ENCODE measurements at places on chromosomes 16 and 17. TPM values are rescaled to one million over a fixed set of nuclear protein-coding genes. Genes with fewer than 3 reads are reported as not detected.

ITGA2B gene
- total RNA-seq = 1.4 TPM

PRSS36 gene
- total RNA-seq = 9.8 TPM

SSTR5 gene
- total RNA-seq = not detected

WDR45B gene
- 65.3 TPM for total RNA-seq

SCGB1C2 gene
- total RNA-seq = not detected

ZNF469 gene
- 2.5 TPM for total RNA-seq

MYH8 gene
- total RNA-seq = not detected

CPSF4L gene
- 0.61 TPM for total RNA-seq

DNA sequence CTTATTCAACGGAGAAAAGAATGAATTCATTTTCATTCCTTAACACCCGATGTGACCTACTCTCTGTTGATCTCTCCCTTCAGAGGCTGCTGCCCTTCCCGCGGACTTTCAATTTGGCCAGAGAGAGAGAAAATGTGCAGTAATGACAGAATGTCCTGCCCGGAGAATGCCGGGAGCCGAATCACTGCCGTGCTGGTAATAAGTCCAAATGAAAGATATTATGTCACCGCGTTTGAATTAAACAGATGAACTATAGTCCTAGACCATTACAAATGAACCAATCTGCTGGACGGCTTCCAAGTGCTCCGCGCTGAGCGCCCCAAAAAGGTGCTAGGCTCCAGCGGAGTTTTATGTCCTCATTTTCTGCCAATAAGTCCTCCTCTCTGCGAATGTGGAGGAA lies 14.7 kb upstream of the C16orf82 start:
- no peak for DNase-seq

DNA sequence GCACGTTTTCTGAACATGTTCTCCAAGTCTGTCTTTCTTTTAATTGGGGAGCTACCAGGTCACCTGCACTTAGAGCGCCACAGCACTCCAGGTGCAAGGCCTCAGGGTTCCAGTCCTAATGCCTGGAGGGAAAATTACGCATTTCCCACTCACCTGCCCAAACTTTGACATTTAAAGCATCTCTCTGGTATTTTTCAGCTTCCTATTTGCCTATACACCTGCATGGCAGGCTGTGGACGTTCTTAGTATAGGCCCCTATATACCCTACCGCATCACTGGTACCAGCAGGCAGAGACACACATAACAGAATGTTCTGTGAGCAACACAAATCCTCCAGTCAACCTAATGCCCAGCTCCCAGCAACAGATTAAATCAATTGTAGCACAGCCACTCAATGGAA lies 213.3 kb downstream of the MRTFB start:
- DNase-seq = no peak

GRCh38 chr17:44315760-44316731 lies 7.6 kb downstream of the RUNDC3A start:
- DNase-seq = no peak

GRCh38 chr16:27383556-27384243 lies 18.3 kb upstream of the IL21R start:
- peak; percentile 79 for DNase-seq

DNA sequence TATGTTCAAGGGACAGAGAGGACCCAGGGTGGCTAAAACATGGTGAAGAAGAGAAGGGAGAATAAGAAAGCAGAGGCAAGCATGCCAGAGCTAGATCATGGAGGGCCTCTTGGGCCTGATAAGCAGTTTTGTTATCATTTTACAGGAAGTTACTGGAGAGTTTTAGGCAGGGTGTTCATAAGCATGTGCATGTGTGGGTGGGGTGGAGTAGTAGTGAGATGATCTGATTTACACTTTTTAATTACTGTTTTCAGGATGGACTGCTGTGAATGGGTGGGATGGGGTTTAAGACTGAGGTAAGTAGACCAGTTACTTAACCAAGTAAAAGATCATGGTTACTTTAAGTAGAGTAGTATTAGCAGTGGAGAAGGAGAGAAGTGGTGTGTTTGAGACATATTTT lies 173.6 kb downstream of the PHKB start:
- no peak for DNase-seq

DNA sequence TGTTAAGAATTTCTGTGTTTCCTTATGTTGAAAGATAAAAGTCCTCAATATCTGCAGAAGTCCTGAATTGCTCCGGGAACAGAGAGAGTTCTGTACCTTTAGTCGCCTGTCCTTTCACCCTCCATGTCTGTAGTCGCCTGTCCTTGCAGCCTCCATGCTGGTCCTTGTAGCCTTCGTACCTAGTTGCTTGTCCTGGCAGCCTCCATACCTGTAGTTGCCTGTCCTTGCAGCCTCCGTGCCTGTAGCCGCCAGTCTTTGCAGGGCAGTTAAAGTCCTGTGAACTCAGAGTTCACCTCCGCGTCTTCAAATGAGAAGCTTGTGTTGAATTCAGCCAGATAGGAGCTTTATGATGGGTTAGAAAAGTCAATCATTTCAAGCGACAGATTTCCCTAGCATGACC lies 19.5 kb upstream of the ITGAX start:
- DNase-seq = no peak

- DNase-seq = no peak
Measured at GRCh38 chr16:9053006-9053601, 38.3 kb upstream of the HAPSTR1 start.

- no peak for DNase-seq
Measured at GRCh38 chr16:11078812-11079459, 134.6 kb downstream of the CLEC16A start.

GRCh38 chr17:10268005-10268404 lies 69.6 kb upstream of the GAS7 start:
- DNase-seq = no peak

DNA sequence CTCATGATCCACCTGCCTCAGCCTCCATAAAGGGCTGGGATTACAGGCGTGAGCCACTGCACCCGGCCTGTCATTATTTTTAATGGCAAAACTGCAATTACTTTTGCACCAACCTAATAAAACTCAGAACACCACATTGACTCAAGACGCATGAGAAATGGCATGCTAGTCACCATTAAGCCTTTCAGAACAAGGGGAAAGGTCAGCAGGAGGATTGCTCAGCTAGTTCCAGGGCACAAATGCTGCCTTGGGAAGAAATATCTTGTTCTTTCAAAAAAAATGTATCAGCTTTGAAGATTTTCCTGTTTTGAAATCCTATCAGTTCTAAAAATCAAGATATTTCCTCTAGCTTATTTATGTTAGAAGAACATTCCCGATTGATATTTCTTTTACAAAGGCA lies 32.4 kb upstream of the CDYL2 start:
- no peak for DNase-seq

- no peak for DNase-seq
Measured at GRCh38 chr16:2698965-2699750, 16.8 kb downstream of the KCTD5 start.

GRCh38 chr17:81082177-81083073 lies 47.5 kb downstream of the BAIAP2 start:
- DNase-seq = no peak

- no peak for DNase-seq
Measured at GRCh38 chr16:56401482-56401881, 23.9 kb downstream of the AMFR start.

DNA sequence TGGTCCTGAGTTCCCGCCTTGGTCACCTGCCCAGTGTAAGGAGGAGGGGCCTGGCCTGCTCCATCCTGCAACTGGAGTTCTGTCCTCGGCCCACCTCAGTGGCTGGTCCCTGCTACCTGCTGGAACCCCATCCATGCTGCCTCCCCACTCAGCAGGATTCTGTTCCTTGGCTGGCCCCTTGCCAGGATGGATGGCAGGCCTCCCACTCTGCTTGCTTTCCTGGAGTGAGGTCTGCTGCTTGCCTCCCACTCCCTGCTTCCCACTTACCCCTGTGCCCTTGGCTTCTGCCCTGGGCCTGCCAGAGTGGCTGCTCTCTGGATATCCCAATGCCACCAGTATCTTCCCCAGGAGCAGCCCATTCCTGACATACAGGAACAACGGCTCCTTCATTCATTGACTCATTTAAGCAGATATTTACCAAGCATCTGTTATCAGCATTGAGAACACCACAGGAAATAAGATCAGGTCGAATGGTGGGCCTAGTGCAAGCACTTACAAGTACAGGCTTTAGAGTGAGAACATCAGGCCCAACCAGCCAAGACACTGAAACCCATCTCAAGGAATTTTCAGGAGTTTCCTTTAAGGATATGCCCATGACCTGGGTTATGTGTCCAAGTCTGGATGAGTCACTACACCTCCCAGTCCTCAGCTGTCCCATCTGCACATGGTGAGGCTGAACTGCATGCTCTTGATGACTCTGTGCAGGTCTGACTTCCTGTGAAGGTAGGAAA lies 17.0 kb upstream of the RPRML start:
- no peak for DNase-seq

- DNase-seq = no peak
Measured at GRCh38 chr16:75064403-75065148, 52.0 kb downstream of the LDHD start.

DNA sequence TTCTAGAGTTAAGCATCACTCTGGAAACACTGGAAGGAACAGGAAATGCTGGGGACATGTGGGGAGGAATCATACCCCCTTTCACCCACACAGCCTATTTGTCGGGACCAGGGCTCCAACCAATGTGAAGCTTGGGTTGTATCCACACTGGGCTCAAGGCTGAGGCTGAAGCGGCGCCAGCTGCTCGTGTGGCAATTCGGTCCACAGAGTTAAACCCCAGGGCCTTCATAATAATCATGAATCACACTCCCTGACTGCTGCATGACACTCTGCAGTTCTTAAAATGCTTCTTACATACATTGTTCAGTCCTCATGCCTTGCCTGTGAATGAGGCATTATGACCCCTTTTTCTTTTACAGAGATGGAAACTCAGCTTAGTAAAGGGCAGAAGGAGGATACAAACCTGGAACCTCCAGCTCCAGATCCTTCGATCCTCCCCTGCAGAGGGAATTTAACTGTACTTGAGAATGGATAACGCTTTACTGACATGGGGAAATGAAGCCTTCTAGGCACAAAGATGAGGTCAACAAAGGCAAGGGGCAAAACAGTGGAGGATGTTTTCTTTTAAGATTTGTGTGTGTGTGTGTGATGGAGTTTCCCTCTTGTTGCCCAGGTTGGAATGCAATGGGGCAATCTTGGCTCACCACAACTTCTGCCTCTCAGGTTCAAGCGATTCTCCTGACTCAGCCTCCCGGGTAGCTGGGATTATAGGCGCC lies 72.7 kb downstream of the SOX9 start:
- DNase-seq = no peak

- no peak for DNase-seq
Measured at GRCh38 chr17:17874478-17874877, 37.7 kb upstream of the SREBF1 start.

GRCh38 chr16:60137891-60138290 lies 1403.8 kb upstream of the GOT2 start:
- DNase-seq = no peak

GRCh38 chr16:66521252-66521713 lies 28.6 kb downstream of the TK2 start:
- peak; percentile 77 for DNase-seq

DNA sequence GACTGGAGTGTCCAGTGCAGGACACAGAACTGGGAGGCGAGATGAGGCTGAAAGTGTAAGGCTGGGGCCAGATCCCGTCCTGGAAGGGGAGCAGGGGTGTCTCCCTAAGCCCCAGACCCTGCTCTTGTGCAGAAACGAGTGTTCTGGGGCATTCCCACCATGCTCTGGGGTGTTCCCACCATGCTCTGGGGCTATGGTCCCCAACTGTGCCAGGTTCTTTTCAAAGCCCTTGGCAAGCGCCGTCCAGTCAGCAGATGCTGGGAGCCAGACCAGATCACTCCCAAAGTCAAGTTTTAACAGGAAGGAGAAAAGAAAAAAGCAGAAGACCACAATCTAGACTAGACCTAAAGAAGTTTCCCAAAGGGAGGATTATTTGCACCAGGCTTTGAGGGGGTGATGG lies 2.5 kb downstream of the TAX1BP3 start:
- DNase-seq = no peak

DNA sequence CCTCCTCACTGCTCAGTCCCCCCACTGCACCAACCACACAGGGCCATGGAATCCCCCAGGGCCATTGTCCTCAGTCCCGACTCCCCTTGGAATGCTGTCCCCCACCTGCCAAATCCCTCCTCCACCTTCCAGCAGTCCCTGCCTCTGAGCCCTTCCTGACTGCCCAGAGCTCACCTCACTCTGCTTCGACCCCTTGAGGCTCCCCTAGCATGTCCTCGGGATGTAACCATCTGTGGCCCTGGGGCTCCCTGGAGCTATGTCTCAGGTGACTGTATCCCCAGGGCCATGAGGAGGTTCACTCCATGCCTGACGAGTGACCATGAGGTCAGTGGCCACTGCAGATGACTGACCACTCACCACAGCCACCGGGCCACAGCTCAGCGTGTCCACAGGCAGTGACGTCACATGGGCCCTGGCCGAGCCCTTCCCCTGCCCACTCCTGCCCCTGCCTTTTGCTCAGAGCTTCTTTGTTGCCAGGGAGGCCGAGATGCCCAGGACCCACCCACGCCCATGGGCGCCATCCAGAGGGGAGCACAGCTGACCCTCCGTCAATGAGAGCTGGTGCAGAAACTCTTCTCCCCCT lies 7.7 kb upstream of the PIEZO1 start:
- no peak for DNase-seq

DNA sequence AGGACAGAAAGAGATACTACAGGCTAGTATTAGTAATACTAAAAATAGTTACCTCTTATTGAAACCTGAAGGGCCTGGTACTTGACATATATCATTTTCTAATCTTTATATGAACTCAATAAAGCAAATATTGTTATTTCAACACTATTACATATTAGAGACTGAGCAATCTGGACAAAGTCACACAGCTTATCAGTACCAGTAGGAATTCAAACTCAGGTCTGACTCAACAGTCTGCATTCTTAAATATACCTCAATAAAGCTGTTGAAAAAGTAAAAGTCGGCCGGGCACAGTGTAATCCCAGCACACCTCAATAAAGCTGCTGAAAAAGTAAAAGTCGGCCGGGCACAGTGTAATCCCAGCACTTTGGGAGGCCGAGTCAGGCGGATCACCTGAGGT lies 67.4 kb downstream of the KANSL1 start:
- DNase-seq = no peak

DNA sequence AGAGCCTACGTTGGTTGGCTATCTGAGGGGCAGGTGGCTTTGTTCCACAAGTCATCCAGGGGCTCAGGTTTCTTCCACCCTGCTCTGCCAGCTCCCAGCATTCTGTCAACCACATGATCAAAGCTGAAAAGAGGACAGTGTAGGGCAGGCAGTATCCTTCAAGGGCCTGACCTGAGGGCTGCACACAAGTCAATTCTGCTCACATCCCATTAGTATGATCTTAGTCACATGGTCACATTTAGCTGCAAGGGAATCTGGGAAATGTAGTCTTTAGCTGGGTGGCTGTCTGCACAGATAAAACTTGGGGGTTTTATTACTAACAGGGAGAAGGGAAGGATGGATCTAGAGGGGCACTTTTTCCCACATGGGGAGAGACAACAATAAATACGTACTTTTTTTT lies 97.3 kb downstream of the SALL1 start:
- DNase-seq = no peak

Measured in mesenteric fat pad (tissue), 1 donor.